ENCODE measurements at places on chromosomes 5 and 9.

DNA sequence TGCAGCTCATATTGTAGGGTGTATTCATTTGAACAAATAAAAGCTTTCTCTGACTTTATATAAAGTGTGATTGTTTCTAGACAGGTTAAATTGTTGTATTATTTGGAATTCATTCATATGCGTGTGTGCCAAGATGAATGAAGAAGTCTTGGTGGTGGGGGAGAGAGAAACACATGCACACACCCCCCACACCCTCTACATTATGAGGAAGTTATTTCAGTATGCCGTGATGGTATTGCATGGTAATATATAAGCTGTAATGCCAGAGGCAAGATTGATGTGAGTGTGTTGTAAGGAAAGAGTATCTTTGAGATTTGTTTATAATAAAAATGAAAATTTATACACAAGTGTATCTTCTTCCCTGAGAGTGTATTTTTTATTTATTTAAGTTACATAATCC, 71.0 kb downstream of the IPO11 start:
- DNase-seq, result no peak

- no peak for DNase-seq
Measured at GRCh38 chr5:115531787-115532367, 12.7 kb downstream of the FEM1C start.

GRCh38 chr9:86503314-86503713, 149.1 kb upstream of the TUT7 start:
- no peak for DNase-seq

DNA sequence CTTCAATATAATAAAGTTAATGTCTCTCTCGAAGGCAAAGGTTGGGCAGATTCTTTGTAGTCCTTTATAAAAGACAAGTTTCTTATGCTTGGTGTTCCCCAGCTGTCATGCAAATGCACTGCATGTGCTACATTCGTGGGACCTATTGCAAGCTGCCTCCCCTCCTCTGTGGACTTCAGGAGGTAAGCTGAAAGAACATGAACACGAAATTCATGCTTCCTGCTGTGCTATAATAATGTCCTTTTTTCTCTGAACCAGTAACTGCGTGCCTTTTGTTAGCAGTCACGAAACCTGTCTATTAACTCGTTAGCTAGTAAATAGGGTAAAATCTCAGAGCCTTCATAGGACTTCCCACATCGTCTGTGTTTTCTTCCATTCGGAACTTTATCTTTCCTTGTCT, 363.5 kb downstream of the CDH9 start:
- DNase-seq, result no peak

DNA sequence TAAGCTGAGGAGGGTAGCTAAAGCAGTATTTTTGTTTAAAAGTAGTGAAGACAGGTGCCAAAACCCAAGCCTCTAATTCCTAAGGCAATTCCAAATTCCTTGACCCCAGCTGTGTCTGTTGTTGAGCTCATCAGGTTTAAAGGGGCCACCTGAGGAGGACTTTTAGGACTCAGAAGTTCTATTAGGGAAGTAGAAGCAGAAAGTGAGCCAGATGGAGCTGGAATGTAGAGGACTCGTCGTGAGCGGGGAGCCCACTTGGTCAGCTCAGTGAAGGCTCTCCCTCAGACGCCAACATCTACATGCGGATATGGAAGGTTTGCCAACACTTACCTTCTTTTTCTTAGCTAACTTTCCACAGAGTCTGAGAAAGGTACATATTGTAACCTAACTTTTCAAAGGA, 102.8 kb downstream of the PLPPR1 start:
- DNase-seq, result no peak

DNA sequence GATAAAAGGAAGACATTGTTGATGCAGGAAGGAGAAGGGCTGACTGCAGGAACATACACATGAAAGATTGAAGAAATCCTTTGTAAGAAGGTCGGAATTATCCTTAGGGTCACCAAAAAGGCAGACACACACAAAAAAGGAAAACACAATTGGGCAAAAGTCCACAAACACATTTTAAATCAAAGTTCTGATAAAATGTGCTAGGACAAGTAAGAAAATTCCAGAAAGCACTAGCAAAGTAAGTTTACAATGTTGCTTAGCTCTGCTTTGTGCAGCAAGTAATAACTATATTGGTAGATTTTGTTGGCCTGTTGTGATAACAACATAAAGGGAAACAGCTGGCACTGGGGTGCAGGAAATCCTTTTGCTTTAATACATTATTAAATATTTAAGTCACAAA, 99.8 kb upstream of the VCAN start:
- DNase-seq, result no peak

DNA sequence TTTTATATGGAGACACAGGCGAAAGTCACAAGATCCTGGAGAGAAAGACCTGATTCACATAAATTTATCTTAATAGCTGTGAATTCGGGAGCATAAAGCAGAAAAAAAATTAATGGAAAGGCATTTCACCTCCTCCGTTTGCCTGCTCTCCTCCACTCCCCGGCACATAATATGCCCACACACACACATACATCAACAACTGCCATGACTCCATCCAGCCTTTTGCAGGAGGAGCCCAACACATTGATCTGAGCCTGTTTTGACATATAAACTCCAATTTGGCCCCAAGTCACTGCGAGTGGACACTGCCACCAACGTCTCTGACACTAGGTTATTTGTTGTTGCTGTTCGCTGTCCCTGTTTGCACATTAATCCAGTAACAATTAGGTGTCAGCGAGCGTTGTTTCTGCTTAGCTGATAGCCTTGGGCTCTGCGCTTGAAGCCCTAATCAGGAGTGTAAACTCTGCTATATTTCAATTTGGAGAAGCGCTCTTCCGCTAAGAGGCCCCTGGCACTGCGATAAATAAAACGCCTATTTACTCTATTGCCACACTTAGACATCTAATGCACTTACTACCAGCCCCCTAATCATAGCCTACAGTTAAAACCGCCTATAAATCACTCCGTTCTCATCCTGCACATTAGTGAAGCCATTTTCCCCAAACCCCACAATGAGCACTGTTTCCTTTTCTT, 195.8 kb upstream of the TBCA start:
- no peak for DNase-seq

DNA sequence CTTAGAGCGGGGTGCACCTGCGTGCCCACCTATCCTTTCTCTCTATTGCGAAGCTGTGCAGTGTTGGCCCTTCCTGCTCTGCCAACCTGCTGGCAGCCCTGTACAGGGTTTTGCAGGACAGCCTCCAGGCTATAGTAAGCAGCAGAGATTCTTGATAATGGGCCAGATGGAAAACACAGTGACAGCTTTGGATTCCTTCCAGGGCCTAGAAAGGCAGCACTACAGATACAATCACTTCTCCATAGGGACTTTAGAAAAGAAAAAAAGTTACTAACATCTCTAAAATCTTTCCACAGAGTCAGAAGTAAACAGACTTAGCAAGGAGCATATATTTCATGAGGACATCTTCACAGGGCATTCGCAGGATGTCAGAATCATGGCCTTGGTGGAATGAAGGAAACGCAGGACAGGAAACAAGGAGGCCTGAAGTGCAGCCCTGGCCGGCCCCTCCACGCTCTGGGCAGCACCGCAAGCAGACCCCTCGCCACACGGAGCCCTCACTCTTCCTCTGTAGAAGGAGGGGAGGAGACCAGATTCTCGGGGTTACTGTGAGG, 172.1 kb upstream of the GAS1 start:
- no peak for DNase-seq

GRCh38 chr5:82347201-82347865, 69.2 kb upstream of the RPS23 start:
- DNase-seq, result no peak

DNA sequence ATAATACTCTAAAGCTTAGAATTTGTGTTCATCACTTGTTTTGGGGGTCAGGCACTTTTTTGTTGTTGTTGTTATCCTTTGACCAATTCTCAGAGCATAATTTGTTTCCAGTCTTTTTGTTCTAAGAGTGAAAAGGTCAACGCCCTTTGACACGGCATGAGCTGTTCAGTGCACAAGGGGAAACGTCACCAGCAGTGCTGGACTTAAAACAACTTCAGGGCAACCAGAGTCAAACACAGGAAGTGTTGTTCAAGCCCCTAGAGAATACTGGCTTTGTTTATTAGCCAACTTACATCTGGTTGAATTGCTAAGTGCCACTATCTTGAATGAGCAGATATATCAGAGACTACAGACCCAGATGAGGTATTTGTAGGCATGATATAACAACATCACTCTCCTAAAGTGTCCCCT, 368.9 kb downstream of the TMEM161B start:
- DNase-seq, result no peak

DNA sequence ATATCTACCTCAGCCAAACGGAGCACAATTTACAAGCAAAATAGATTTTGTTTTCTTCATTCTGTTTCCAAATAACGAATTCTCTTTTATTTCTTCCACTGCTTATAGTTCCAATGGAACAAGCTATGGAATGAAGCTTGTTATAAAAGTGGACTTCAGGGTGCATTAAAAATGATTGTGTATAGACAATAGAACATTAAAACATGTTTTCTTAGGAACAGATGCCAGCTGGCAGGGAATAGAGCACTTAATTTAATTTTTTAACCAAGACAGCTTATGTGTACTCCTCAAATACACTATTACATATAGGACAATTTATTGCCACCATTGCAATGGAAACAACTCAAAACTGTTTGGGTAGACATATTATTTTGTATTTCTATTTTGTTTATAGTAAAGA, 860.1 kb upstream of the TYRP1 start:
- DNase-seq, result no peak

GRCh38 chr5:15791274-15791673, 291.3 kb downstream of the FBXL7 start:
- no peak for DNase-seq

GRCh38 chr9:23220957-23221356, 605.1 kb downstream of the ELAVL2 start:
- no peak for DNase-seq

- peak; percentile 55 for DNase-seq
Measured at GRCh38 chr9:95157481-95158151, 159.9 kb downstream of the FANCC start.

DNA sequence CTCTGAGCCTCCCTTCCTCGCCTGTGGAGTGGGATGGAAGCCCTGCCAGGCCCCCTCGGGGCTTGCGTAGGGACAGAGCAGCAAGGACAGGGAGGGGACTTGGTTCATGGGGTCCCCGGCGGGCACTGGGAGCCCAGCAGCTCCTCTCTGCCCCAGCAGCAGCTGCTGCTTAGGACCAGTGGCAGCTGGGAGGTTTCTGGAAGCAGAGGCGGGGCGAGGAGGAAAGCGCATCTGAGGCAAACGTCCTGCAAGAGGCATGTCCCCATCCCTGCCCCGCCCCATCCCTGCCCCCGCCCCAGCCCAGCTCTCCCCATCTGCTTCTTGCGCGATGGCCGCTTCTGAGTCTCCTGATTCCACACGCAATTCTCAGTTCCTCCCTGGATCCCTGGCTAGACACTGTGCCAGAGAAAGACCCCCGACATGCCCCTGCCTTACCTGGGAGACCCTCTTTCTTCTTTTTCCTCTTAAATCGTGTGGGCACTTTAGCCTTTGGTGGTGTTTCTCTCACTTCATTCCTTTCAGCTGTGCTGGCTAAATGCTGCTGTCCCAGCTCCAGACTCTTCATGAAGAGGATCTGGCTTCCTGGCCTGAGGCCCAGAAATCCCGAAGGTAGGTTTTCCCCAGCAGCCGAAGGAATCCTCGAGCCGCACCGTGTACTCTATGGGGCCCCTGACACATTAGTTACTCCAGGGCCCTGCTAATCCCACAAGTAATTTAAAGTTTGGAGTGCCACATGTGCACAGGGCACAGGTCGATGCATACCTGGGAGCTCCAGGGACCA, 4.4 kb upstream of the OR2S2 start:
- no peak for DNase-seq

Measured in NCI-H510A (cell line).